ENCODE measurements at places on chromosomes 7 and 10. TPM values are rescaled to one million over a fixed set of nuclear protein-coding genes. Genes with fewer than 3 reads are reported as not detected.

The CYP3A7 gene
- not detected for polyA plus RNA-seq

The GIMAP4 gene
- not detected for polyA plus RNA-seq

The NXPH1 gene
- polyA plus RNA-seq, result 24.9 TPM

The GPR26 gene
- 8.0 TPM for polyA plus RNA-seq

The MYO1G gene
- 0.38 TPM for polyA plus RNA-seq

The CFAP70 gene
- polyA plus RNA-seq, result 5.8 TPM

The SKIDA1 gene
- 3.7 TPM for polyA plus RNA-seq

The C10orf143 gene
- 0.44 TPM for polyA plus RNA-seq

The NUTM2D gene
- polyA plus RNA-seq, result 8.2 TPM

The CALML5 gene
- polyA plus RNA-seq, result not detected

The PLPP4 gene
- 8.3 TPM for polyA plus RNA-seq

The PAX4 gene
- not detected for polyA plus RNA-seq

The SPDYE16 gene
- polyA plus RNA-seq, result 0.81 TPM

The CUBN gene
- 8.7 TPM for polyA plus RNA-seq

The TEX36 gene
- not detected for polyA plus RNA-seq

The PSD gene
- 68.8 TPM for polyA plus RNA-seq

The CCDC3 gene
- polyA plus RNA-seq, result 3.8 TPM

The TBC1D12 gene
- polyA plus RNA-seq, result 27.9 TPM

The LUC7L2 gene
- polyA plus RNA-seq, result 118 TPM

The NFKB2 gene
- polyA plus RNA-seq, result 0.34 TPM

The HOXA5 gene
- polyA plus RNA-seq, result not detected

The SPDYE5 gene
- polyA plus RNA-seq, result 0.26 TPM

The CC2D2B gene
- 0.61 TPM for polyA plus RNA-seq

The PRLHR gene
- polyA plus RNA-seq, result 0.20 TPM

The ADRB1 gene
- polyA plus RNA-seq, result not detected

The FOXI2 gene
- polyA plus RNA-seq, result not detected

Data from neural cell (in vitro differentiated cells).